OCI-LY7 (cell line): ENCODE measurements at places on chromosomes 12 and 14. TPM values are rescaled to one million over a fixed set of nuclear protein-coding genes. Genes with fewer than 3 reads are reported as not detected.

DNA sequence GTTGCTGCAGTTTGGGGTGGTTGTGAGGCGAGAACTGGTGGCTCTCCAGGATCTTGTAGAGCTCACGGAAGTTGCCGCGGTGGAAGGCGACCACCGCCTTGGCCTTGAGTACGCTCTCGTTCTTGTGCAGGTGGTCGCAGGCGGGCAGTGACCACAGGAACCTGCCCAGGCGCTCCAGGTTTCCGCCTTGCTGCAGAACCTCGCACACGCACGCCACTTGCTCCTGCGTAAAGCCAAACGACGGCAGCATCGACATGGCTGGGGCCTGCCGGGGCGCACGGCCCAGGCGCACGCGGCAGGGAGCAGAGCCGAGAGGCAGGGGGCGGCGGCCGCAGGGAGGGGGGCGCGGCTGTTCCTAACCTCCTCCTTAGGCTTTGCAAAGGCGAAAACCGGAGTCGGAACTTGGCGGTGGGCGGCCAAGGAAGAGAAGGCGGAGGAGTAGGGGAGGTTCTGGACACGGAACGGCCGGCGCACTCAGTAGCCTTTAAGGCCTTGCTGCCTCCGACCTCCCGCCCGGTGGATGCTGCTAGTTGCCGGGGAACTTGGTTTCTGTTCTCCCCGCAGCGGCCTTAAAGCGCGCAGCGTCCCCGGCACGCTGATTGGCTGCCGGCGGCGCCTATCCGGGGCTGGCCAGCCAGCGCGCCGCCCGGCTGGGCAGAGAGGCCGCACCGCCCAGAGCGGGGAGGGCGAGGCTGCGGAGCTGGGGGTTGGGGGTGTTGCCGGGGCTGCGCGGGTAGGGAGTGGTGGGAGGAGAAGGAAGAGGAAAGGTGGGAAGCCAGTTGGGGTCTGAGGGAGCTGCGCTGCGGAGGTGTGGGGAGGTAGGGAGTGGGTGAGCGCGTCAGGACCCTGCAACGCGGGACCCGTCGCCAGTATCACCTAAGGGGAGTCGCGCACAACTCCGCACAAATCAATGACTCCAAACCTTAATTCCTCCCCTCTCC, at the start of gene SIX1:
SIX1 (minus strand) TSS at position 544 of the 941 bp plus-strand sequence; CDS start at position 256, 288 bp downstream.
- DNase-seq, result no peak

GRCh38 chr14:75460394-75460793, 32.6 kb downstream of the JDP2 start:
- no peak for DNase-seq

- DNase-seq, result no peak
Measured at GRCh38 chr12:11786638-11787365, 137.3 kb downstream of the ETV6 start.

- DNase-seq, result no peak
Measured at GRCh38 chr14:22998329-22999012, 11.5 kb downstream of the C14orf93 start.

GRCh38 chr12:124622331-124622730, 54.9 kb upstream of the NCOR2 start:
- no peak for DNase-seq

DNA sequence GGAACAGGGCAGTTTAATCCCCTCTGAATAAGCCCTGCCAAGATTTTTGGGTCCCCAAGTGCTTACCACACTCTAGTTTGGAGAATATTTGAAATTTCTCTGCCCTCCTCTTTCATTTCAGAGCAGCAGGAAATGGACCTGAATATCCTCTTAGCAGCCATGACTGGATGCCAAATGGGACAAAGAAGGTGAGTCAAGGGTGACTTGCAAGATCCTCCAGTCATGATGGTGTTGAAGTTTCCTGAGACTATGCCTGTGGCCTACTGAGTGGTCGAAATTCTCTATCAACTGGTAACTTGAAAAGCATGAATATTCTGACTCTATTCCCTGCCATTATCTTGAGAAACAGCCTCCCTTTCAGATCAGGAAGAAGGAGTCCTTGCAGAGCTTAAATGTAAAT, 1674.7 kb upstream of the SEL1L start:
- DNase-seq, result no peak

The CACNA1C gene
- 1.3 and 1.4 TPM in 2 replicates for total RNA-seq

The RPL10L gene
- total RNA-seq, result not detected in 2 replicates
